ENCODE measurements at places on chromosomes 3 and 15.

DNA sequence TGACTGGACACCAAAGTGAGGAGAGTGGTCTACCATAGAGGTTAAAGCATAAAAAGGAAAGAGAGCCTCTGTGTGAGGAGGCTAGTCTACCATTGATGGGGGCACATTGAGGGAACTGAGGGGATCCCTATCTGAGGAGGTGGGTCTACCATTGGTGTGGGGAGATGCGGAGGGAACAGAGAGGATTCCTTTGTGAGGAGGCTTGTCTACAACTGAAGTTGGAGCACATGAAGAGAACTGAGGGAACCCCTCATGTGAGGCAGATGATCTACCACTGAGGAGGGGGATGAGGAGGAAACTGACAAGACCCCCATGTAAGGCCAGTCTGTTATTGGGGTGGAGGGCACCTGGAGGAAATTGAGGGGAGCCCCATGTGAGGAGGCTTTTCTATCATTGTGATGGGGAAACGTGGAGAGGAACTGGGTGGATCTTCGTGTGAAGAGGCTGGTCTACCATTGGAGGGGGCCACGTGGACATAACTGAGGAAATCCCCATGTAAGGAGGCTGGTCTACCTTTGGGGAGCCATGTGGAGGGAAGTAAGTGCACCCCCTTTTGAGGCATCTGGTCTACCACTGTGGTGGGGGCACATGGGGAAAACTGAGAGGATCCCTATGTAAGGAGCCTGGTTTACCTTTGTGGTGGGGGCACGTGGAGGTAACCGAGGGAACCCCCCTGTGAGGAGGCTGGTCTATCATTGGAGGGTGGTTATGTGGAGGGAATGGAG, 160.1 kb downstream of the FBLN2 start:
- no peak for DNase-seq

DNA sequence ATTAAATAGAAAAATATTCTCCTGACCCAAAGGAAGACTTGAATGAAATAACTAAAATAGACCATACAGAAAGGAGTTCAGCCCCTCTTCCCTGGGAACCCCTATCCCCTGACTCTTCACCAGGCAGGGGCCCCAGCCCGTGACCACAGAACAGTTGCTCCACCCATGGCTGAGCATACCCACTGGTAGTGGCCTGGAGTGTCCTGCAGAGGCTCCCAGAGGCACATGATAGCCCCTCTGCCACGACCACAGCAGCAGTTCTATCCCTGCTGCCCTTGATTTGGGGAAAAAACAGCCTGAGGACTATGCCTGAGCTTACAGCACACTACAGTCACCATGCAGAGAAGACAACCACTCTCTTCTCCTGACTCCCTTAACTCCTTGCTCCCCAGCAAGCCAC, 31.8 kb downstream of the TTC14 start:
- no peak for DNase-seq

- no peak for DNase-seq
Observed at GRCh38 chr3:38137615-38138348, 679 bp upstream of the MYD88 start.

DNA sequence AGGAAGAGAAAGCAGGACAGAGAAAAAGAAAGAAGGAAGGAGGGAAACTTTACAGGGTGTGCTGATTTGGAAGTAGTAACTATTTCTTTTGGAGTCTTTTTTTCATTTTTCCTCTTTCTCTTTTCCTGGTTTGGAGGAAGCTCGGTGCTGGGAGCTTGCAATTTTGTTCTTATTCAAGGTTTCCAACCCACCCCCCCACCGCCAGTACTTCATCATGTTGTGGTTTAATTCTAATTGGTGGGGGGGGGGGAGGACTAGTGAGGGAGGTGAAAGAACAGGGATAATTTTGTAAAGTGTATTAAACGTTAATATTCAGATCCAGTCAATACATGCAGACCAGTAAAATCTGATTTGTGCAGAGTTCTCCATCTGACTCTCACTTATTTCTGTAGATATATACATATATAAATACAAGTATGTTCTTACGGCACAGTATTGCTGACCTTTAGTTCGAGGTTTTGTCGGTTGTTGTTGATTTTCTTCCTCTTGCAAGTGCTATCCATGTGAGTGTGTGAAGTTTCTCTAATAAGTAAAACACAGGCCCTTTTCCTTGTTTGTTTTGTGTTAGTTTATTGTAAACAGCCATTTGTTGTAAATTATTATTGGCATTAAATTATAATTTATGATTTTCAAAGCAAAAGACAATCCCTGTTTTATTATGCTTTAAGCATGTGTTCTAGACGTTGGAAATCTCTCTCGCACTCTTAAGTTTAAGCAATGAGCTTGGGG, 9.3 kb downstream of the NR2F2 start:
- DNase-seq = no peak

DNA sequence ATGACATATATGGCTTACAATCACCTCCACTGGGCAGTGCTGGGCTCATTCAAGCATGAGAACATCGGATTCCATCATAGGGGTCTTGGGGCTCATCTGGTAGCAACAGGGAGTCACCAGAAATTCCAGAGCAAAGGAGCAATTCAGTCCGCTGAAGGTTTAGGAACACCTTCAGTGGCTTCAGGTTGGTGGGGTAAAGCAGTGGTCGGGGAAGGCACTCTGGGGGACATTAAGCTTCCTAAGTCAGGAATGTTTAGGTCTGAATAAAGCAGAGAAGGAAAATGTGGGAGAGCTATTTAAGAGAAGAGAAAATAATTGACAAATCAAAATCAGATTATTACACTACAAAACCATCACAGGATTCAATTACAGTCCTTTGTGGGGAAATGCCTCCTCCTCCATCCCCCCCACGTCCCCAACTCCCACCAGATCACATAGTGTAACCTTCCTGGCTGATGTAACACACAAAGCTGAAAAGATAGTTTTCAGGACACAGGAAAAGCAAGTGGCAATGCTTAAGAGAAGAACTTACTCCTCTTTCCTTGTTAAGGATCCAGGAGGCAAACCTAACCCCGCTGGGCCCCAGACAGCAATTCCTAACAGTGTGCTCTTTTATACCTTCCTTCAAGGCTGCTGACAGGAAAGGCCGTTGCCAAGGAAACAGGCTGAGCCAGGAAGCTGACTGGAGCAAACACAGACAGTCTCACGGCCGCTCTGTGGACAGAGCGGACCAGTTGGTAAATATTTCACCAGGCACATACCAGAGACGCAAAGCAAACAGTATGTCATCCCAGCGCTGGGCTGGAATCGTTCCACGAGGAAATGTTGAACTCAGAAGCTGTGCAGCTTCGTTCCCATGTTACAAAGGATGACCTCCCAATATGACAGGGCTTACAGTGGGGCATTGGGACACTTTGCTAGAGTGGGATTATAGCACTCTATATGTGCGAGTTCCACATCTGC, 57.5 kb upstream of the LMCD1 start:
- DNase-seq = no peak

DNA sequence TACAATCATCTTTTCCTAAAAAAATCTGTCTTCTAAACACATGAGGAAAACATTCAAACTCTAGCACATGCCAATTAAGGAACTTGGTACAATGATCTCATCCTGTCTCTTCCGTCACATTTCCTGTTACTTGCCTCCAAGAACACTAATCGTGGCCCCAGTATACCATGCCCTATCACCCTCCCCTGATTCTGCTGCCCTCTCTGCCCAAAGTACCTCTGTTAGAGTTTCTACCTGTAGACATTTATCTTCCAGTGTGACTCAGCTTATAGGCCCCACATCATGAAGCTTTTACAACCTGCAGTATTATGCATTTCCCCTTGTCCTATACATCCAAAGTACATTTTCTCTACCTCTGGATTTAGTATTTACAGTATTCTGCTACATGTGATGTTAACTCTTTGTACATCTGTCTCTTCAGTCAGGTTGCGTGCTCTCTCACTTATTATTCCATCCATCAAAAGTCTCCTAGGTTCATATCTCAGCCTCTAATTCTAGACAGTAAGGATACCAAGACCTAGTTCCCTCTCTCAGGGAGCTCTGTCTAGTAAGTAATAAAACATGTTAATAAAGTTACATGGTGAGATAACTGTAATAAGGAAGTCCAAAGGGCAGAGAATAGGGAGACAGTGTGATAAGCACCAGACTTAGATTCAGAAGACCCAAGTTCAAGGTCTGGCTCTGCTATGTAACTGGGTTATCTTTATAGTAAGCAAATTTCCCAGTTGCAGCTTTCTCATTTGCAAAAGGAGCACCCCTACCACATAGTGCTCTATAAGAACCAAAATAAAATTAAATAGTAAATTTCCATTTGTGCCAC, 8.9 kb upstream of the SEMA6D start:
- DNase-seq = no peak

GRCh38 chr15:31342781-31343626, 16.4 kb downstream of the KLF13 start:
- DNase-seq = no peak

DNA sequence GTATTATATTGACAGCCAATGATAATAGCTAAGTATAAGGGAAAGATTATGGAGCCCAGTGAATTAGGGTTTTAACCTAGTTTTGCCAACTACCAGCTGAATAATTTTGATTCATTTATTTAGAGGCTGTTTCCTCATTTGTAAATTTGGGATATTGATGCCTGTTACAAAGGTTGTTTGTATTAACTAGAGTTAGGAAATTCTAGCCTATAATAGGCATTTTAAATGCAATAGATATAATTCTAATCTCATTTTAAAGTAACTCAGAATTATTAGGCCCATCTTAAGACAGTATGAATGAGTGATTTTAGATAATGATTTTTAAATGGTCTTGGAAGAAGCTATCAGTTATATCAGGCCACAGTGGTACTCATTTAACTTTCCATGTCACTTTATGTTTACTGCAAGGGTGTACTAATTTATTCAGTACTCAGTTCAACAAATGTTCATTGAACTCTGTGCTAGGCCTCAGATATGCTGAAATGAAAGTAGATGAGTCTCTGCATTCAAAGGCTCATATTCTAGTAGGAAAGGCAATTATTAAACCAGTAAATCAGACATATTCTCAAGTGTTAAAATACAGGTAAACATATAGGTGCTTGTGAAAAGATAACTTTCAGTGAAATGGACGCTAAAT, 200.8 kb downstream of the KLHL25 start:
- DNase-seq = no peak

GRCh38 chr3:13872451-13872850, 7.4 kb downstream of the WNT7A start:
- DNase-seq = no peak

DNA sequence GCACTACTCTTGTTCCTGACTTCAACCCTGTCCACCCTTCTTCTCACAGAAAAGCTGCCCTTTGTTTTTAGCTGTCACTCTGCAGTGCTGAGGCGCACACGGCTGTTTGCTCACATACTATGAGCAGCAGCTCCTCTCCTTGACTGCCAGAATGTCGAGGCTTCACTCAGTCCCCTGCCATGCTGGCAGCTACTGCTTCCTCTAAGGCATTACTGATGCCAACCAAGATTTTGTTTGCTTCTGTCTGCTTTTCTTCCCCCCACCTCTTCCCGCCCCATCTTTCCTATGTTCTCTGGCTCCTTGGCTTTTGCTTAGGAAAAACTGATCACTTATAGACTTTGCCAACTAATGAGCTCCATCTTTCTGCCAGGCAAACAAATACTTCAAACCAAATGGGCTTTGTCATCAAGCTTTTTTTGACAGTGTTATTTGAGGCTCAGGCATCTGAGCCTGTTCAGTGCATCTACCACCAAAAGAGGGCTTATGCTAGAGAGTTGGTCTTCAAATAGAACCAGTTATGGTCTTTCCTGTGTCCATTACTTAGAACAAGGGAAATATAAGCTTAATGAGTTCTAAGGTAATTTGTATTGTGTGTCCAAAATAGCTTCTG, 81.0 kb downstream of the FBXL2 start:
- no peak for DNase-seq

DNA sequence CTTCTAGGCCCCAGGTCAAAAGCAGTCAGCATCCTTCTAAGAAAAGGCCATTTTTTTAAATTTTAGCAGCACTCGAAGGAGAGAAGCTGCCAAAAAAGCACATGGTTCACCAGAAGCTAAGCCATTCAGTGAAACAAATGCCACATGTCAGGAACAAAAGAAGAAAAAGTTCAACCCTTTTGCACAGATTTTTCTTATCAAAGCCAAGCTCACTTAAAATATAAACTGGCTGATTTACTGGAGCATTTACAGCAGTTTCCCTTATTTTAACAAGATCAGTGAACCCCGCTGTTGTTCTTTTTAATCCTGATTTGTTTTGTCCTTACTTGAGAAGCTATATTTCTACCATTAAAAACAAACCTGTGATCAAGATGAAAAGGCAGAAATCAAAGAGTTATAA, 46.5 kb upstream of the SYNPR start:
- no peak for DNase-seq

- no peak for DNase-seq
Observed at GRCh38 chr3:50132421-50133282, 22.5 kb upstream of the SEMA3F start.

DNA sequence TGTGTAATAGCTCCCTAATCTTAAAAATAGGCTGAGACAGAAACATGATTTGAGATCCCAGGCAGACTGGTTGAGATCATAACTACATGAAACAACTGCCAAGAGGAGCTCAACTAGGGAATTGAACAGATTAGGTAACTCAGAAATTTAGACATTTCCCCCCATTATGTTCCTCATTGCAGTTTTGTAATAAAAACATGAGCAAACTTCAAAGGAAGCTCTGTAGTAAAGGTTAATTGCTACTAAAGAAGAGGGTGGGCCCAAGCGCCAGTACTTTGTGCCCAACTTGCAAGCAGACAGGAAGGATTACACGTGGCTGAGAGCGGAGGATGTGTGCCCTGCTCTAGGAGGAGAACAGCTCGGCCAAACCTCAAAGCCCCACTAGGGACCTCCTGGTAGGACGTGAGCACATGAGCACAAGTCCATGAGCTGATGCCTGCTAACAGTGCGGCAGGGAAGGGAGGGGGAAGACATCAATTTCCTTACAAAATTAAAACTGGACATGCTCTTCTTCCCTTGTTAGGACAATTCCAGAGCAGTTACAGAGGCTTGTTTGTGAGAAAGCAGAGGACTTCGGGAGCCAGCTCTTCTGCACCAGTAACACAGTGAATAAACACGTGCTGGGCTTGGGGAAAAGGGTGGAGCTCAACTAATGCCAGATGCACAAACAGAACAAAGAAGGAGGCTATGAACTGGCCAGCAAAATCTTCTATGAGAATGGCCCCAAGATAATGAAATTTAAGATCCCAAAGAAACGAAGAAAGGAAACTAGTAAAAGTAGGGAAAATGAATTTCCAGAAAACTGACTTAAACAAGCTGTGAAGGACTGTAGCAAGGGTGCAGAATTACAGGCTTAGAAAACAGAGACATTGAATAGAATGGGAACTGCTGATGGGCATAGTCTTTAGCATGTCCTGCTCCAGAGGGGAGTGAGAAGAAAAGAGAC, 275.5 kb downstream of the MECOM start:
- DNase-seq = no peak

GRCh38 chr15:24857763-24858162, 97.0 kb upstream of the SNRPN start:
- DNase-seq = no peak

GRCh38 chr3:159260049-159260662, 458.3 kb downstream of the MFSD1 start:
- peak; percentile 4 for DNase-seq

GRCh38 chr3:11523572-11524101, 120.1 kb downstream of the VGLL4 start:
- DNase-seq = no peak

All from activated CD4-positive, alpha-beta T cell treated with anti-CD3 and anti-CD28 coated beads, Interleukin-2, amount 50 U/mL, for 4 hours (primary cell).